ENCODE measurements at places on chromosomes 12 and 14.

DNA sequence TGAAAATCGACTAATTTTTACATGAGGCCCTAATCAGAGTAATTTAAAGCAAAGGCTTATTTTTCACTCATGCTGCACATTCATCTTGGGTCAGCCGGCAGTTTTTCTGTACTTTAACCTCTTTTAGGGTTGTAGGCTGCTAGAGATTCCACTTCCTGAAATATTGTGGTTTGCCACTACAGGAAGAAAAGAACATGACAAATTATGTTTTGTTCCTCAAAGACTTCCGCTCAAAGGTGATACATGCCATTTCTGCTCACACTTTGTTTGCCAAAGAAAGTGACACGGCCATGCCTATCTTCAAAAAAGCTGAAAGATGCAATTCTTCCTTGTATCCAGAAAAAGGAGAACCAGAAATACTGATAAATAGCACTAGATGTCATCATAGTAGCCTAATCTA lies 183.4 kb upstream of the PPFIA2 start:
- DNase-seq, result no peak

GRCh38 chr14:54503486-54503885 lies 6.2 kb upstream of the CGRRF1 start:
- DNase-seq, result no peak

- DNase-seq, result no peak
These were observed 35.6 kb downstream of the A2M start for GRCh38 chr12:9079883-9080675.

DNA sequence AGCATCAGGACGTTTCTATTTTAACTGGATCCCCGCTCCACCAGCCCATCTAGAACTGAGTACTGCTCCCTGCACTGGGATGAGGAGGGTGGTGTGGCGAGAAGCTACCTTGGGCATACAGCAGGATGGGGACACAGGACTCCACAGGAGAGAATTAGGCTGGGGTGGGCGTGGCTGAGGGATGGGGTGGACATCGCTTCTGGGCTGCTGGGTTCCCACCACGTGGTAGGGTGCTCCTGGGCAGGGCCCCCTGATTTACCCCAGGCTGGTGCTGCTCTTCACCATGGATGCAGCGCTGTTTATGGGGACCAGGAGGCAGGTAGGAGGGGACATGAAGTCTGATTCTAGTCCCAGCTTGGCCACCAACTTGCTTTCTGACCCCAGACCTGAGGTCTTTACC lies 41.9 kb downstream of the VDR start:
- DNase-seq, result no peak

DNA sequence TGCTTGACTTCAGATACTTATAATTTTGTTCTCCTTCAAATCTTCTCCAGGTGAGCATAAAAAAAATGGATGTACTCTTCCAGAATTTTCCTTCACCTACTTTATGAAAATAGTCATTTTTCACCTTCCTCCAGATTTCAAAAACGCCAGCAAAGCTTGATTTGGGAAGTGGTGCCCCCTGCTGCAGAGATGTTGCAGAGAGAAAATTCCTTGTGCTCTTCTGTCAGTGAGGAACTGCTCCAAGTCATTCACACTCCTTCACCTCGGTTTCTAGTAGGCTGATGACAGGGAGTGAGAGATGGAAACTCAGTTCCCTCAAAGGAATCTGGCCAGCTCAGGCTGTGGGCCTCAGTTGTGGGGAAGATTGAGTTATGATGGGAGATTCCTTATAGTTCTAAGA lies 24.2 kb upstream of the RNASE3 start:
- DNase-seq, result no peak

DNA sequence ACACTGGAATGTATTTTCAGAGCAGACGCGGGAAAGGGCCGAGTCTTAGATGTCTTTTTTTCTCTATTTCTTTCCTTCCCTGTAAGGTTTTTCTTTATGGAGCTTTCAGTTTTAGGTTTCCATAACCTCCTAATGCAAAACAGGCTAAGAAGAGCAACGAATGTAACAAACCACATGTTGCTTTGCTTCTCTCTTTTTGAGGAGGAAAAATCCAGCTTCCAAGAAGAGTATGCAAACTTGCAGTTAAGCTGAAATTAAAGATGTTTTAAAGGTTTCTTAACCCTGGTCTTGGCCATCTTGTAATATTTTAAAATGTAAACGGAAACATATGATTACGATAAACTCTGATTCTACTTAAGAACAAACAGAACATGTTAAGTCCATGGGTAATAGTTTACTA lies 86.9 kb downstream of the PRICKLE1 start:
- DNase-seq, result no peak

DNA sequence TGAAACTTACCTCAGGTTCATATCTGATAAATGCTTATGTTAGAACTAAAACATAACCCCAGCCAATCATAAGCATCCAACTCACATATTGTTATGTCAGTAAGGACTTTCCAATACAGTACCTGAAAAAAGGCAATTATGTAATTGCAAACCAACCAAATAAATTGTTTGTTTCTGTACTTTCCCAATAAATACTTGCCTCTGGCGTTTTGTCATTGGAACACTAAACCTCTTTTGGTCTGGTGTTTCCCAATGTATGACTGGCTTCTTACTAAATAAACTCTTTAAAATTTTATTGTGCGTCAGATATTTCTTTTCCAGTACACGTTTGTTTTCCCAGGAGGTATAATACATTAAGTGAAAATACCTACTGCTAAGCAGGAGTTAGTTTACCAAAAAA lies 6.7 kb upstream of the PTPRB start:
- DNase-seq, result no peak

- no peak for DNase-seq
These were observed 275.9 kb upstream of the KITLG start for GRCh38 chr12:88856201-88856600.

- no peak for DNase-seq
These were observed 21.8 kb upstream of the HDAC7 start for GRCh38 chr12:47841501-47841900.

DNA sequence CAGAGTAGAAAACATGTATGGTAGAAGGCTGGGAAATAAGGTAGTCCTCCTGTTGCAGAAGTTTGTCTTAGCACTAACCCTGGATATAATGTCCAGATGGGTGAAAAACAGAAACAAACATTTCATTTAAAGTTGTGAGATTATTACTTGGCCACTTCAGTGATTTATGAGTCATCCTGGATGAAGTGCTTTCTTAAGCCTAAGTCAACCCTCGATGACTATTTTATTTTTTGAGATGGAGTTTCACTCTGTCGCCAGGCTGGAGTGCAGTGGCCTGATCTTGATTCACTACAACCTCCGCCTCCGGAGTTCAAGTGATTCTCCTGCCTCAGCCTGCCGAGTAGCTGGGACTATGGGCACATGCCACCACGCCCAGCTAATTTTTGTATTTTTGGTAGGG lies 10.2 kb downstream of the DLST start:
- no peak for DNase-seq

DNA sequence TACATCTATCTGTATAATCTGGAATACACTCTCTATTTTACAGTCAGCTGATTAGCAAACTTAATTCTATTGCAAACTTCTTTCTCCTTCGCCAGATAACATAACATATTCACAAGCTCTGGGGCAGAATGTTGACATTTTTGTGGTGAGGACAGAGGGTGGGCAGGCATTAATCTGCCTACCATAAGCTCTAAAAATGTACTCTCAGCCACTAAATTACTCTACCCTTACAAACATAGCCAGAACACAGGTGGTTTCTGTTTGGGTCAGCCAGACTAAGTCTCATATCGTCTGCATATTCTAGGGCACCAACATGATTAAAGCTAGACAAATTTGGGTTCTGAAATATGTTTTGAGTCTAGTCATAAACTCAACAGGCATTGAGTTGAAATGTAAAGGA lies 90.1 kb downstream of the SLC6A15 start:
- no peak for DNase-seq

GRCh38 chr14:61472801-61473376 lies 151.5 kb downstream of the PRKCH start:
- peak; percentile 24 for DNase-seq

GRCh38 chr14:88146881-88147649 lies 142.1 kb downstream of the GPR65 start:
- no peak for DNase-seq

DNA sequence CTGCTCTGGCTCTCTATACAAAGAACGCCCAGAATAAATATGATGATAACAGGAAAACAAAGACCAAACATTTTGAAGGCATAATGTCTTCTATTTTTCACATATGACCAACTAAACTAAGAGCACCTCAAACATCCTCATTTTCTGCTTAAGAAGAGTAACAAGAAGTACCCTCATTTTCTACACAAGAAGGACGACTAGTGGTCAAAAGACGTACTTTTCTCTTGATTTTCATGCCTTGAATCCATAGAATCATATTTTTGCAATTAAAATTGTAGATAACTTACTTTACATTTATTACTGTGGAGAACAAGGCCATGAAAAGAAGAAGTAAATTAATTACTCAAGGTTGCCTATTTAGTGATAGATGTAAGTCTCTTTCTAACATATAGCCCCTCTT lies 358.6 kb downstream of the DUSP6 start:
- DNase-seq, result no peak

DNA sequence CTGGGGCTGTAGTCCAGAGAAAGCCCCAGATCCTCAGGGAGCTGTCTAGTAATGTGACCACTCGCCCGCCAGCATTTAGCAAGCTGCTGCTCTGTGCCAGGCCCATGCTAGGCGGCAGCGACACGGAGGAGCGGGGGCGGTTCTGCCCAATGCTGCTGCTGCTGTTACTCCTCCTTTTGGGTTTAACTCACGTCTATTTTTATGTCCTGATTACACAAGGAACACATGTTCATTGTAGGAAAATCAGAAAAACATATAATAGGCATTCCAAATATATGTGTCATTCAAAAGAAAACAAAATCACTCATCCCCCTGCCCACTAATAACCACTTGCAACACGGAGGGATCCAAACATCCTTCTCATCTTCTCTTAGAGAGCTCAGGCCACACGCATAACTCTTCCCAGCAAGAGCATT lies 30.4 kb downstream of the CCDC92 start:
- no peak for DNase-seq

DNA sequence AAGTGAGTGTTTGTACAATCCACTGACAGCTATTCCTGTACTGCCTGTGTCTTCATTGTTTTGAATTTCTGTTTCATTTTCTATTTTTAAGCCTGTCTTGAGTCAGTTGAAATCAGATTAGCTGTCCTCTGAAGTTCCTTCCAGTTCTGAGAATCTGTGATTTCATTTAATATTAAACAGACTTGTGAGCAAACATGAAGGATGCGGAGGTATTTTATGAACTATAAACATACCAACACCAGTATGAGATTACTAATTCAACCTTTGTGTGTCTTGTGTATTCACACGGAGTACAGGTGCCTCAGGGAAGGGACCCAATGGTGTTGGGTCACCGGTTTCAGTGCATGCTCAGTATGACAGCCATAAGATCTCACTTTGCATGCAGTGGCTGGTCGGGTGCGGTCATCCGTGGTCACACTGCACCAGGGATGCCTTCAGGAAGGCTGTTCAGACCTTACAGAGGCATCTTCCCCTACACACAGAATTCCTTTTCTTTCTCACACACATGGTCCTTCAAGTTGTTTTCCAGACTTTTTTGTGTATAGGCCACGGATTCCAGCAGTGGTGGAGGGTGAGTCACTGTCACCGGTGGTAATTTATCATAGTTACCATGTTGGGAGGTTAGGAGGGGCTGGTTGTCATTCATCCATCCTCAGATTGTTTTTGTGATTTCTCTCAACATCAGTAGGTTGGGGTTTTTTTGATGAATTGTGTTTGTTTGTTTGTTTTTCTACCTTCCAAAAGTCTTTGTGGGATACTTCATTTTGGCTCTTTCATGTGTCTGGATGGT lies 103.0 kb upstream of the SFSWAP start:
- DNase-seq, result no peak

DNA sequence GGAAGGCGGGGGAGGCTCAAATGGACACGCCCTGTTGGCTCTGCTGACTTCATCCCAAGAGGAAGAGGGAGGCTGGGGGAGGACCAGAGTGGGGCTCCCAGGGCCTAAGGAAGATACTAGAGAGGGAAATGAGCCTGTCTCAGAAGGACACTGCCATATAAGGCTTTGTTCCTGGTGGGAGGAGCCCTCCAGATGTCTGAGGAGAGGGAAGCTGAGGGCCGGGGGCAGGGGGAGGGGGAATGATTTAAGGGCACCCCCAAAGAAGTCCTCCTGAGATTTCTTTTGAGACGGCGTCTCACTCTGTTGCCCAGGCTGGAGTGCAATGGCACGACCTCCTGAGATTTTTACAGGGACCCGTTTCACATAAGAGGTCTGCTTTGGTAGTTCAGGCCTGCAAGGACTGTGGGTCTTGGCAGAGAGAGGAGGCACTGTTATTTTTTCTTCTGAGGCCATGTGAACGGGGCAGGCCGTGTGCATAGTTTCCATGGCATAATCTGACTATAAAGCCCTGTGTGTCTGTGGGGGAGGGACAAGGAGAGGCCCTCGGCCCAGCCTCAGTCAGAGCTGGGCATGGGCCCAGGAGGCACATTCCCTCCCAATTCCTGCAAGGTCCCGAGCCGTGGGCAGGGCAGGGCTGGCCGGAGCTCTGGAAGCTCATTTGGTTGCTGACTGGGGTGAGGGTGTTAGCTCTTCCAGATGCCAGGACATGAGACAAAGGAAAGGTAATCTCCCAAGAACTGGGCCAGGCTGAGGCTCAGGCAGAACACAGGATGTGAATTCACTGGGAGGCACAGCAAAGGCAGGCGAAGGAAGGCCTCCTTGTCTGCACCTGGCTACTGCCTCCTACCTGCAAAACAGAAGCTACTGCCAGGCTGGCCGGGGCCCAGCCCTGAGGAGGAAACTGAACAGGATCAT lies 22.2 kb upstream of the PLEKHG3 start:
- no peak for DNase-seq

- no peak for DNase-seq
These were observed 74.4 kb downstream of the ANKS1B start for GRCh38 chr12:99910342-99910741.

DNA sequence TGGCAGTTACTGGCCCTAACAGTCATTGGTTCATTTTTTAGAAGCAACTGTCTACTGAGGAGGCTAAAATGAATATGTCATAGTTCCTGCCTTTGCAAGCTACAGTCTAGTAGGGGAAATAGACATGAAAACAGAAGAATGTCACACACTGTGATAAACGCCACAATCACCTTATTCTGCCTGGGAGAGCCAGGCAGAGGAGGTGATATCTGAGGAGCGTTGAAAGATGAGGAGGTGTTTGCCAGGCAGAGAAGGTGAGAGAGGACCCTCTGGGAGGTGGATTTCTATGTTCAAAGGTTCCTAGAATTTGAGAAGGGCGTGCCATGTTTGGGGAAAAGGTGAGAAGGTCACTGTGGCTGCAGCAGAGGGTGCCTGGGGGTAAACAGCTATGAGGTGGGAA lies 185.7 kb downstream of the PAX9 start:
- DNase-seq, result no peak

All from stimulated activated CD8-positive, alpha-beta memory T cell treated with anti-CD3 and anti-CD28 coated beads, Interleukin-15, amount 100 ng/mL, for 1 hour (primary cell).